PC-3 (cell line): ENCODE measurements at places on chromosomes 7 and 10. TPM values are rescaled to one million over a fixed set of nuclear protein-coding genes. Genes with fewer than 3 reads are reported as not detected.
A peak's percentile ranks its signal among the peaks of the same experiment; 100 is the strongest.

GRCh38 chr7:27139334-27140125 lies 4.0 kb downstream of the HOXA5 start:
- no peak for DNase-seq

- peak; percentile 61 for DNase-seq
Measured at GRCh38 chr7:88259656-88260380, 40.0 kb upstream of the SRI start.

GRCh38 chr7:114426382-114426781 lies 11.8 kb downstream of the FOXP2 start:
- DNase-seq = no peak

DNA sequence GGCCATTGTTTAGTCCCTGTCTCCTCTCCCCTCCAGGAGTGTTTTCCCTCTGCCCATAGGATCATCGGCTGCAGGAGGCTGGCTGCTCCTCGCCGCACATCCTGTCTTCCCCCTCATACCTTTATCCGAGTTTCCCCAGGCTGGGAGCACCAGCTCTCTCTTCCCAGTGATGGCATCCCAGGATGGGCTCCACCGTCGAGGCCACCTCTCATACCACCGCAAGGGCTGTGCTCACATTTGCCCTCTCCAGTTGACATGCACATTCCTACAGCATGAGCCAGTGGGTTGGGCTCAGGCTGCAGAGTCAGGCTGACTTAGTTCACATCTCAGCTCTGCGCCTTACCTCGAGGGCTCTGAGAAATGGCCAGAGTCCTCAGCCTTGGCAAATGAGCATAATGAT lies 12.1 kb downstream of the HKDC1 start:
- DNase-seq = peak; percentile 98

The TFEC gene
- total RNA-seq = 0.12 and 0.15 TPM in 2 replicates

DNA sequence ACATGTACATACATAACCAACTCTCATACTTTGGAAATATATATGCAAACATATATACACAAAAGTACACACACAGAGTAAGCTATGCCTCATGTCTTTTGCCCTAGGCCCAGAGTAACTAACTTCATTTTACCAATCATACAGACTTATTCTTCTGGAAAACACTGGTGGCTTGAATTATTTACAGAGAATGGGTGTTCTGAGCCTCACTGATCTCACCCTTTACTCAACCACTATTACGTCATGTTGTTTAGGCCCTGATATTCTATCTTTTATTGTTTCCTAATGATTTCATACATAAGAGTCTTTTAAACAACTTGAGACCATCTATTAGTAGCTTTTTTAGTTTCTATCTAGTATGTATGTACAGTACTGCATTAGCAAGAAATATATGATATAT lies 43.0 kb downstream of the ANK3 start:
- DNase-seq = no peak

GRCh38 chr10:89640241-89640640 lies 4.8 kb downstream of the PANK1 start:
- DNase-seq = no peak

GRCh38 chr10:46326971-46327370 lies 40.2 kb downstream of the ANTXRL start:
- DNase-seq = no peak

- DNase-seq = peak; percentile 12
Measured at GRCh38 chr7:92834507-92835260, 1.7 kb downstream of the CDK6 start.

DNA sequence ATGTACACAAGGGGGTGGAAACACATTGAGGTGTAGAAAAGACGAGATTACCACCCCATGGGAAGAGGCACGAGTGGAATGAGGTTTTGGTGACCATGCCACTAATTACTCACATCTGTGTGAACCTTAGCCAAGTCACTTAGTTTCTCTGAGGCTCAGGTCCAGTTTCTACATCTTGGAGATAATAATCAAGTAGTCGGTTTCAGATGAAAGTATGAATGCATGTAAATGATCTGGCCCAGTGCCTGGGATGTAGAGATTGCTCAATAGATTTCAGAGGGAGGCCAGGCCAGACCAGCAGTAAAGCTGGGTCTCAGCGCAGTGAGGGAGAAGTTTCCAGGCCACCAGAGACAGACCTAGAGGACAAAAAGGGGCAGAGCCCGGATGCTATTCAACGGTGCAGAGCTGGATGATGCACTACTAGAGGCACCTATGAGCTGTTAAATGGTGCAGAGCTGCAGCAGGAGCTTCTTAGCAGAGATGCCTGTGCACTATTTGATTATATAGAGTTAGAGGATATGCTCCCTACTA lies 725.1 kb downstream of the GRID1 start:
- DNase-seq = peak; percentile 15

DNA sequence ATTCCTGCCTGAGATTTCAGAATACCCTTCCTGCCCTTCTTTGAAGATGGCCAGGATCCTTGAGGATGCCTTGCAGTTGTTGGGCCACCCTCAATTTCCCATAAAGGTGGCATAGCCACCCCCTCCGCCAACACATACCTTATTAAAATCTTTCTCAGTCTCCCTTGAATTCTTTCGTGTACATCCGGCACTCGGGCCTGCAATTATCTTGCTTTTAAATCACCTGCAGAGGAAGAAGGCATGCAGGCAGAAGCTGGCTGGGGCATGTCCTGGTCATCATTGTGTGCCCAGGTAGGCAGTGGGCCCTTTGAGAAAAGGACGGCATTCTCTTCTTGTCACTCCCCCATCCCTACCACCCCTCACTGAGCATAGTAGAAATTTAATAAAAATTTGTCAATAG lies 189.5 kb upstream of the LYZL1 start:
- DNase-seq = no peak

The TUBAL3 gene
- total RNA-seq = not detected in 2 replicates

DNA sequence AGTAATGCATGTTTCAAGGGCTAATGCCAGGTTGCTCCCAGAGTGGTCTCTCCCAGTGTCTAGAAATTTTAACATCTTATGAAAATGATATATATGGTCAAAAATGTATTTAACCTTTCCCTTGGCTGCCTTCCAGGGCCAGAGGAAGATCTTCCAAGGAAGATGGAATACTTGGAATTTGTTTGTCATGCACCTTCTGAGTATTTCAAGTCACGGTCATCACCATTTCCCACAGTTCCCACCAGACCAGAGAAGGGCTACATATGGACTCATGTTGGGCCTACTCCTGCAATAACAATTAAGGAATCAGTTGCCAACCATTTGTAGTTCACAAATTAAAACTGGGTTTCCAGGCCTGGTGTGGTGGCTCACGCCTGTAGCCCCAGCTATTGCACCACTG lies 9.0 kb downstream of the GATAD1 start:
- no peak for DNase-seq

The HYAL4 gene
- 0.26 and 0.98 TPM in 2 replicates for total RNA-seq

DNA sequence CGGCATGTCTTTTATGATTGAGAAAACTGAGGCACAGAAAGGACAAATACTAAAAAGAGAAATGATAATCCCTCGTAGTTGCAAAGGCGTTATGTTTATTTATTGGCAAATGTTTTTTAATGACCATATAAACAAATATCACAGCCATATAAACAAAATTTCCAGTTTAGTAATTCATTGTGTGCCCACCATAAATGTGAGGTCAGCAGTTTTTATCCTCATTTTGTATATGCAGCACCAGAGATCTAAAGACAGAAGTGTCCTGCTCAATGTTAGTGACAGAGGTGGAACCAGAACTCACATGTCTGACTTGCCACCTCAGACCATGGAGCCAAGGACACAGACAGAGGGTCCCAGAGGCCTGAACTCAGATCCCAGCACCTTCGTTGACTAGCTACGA lies 14.1 kb downstream of the CNNM1 start:
- no peak for DNase-seq

The FAM170B gene
- total RNA-seq = not detected in 2 replicates

- DNase-seq = no peak
Measured at GRCh38 chr10:28459453-28460144, 73.3 kb upstream of the WAC start.

The CWF19L1 gene
- total RNA-seq = 30.4 and 31.4 TPM in 2 replicates

DNA sequence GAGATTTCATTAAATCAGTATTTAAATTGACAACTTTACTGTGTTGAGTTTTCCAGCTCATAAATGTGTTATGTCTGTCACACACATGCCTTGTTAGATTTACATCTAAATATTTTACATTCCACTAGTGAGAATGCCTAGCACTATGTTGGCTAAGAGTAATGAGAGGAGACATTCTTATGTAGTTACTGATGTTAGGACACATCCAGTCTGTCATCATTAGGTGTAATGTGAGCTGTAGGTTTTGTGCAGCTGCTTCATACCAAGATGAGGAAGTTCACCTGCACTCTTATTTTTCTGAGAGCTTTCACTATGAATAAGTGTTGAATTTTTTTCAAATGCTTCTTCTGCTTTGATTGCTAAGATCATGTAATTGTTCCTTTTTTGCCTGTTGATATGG lies 218.0 kb upstream of the IGFBP3 start:
- peak; percentile 81 for DNase-seq

The APBB1IP gene
- not detected in 2 replicates for total RNA-seq

DNA sequence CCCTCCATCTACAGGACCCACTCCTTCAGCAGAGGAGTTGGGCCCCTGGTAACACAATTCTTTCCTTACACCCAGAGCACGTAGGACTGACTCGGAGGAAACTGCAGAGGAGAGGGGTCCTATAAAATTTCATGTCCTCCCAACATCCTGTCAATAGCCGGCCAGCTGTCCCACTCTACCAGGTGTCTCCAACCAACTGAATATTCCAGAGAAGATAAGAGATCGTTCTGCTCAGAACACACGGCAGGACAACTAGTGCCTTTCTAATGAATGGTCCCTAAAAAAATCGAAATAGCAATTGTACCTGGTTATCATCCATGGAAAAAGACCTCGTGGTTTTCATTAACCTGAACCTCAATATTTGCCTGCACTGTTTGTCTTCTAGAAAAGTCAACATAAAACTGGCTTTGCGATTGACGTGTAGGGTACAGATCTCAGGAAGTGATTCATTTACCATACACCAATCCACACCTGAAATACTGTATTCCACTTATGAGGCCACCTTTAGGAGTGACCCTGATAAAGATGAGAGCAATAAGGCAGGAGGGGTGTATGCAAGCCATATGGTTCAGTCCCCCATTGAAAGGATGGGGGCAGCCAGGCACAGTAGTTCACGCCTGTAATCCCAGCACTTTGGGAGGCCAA lies 111.7 kb downstream of the PARP12 start:
- peak; percentile 77 for DNase-seq

The ZKSCAN1 gene
- 13.6 and 13.9 TPM in 2 replicates for total RNA-seq

DNA sequence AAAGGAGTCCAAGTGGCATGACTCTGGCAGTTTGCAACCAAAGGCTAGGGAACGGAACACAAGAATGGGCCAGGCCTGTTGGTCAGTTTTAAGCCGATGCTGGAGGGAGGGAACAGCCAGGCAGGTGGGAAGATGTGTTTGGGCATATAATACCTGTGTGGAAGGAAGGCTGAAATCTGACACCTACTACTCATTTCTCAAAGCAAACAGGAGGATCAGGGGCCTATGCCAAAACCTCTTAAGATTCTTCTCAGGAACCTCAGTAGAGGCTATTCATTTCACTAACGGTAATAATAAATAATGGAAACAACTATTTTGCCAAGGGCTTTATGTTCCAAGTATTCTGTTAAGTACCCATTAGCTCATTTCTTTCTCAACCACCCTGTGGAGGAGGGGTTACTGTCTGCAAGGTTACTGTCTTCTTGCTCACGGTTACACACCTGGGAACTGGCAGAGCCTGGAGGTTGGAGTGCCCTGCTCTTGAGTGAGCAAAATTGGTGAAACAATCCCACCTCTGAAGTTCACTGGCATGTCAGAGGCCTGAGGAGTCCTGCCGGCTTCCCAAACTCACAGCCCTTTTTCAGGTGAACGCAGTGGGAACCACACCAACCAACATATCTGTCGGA lies 35.5 kb downstream of the GOT1 start:
- DNase-seq = peak; percentile 81

The SFXN3 gene
- total RNA-seq = 46.7 and 63.7 TPM in 2 replicates

GRCh38 chr10:129901389-129902006 lies 62.6 kb downstream of the EBF3 start:
- no peak for DNase-seq

DNA sequence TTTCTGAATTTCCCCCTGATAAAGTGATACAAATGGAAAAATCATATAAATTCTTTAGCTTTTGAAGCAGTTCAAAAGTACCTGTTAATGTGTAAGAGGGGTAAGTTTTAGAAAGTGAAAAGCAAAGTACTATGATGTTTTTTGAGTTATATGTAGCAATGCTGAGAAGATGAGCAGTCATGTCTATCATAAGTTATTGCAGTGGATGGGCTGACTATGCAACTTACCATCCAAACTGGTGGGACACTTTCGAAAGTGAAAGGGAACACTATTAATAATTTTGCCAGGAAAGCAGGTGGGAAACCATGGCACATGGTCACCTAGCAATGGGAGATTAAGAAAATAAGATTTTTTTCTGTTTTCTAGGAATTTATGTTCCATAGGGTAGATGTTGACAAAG lies 4.1 kb downstream of the MINPP1 start:
- no peak for DNase-seq

The CYP2C9 gene
- total RNA-seq = not detected in 2 replicates

The TUBB8 gene
- total RNA-seq = not detected in 2 replicates

The RAPGEF5 gene
- 5.6 and 10.8 TPM in 2 replicates for total RNA-seq

The PLAC9 gene
- 0.81 and 2.0 TPM in 2 replicates for total RNA-seq

DNA sequence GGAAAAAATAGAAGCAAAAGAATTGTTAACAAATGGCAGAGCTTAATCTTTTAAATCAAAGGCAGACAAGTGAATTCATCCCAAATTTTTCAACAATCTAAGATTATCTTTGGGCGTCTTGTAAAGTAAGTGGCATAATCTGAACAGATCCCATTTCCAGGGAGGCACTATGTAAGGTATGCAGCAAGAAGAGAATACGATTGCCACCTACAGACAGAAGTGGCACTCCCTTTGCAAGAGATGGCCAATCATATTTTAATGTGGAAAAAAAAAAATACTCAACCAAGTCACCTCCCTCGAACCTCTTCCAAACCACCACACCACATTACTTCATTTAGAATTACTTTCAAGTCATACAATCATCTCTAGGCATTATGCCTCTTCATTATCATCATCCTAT lies 4.0 kb downstream of the GFRA1 start:
- no peak for DNase-seq

DNA sequence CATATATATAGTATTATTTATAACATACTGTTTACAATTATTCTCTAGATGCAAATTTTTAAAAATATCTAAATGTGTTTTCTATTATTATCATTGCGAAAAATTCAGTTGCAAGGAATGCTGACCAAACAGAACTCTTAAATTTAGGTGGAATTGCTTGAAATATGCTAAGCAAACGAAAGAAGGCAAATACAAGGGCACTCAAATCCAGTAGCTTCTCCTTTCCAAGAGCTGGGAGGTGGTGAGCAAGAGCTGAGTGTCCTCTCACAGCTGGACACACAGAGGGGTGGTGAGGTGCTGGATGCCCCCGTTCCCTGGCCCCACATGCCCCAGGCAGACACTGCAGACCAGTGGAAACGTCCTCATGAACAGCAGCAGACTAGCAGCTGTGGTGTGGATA lies 166.0 kb downstream of the TAX1BP1 start:
- no peak for DNase-seq

GRCh38 chr10:133445751-133446708 lies 7.7 kb upstream of the SCART1 start:
- DNase-seq = no peak

The MCMBP gene
- 34.7 and 36.1 TPM in 2 replicates for total RNA-seq

GRCh38 chr7:75688200-75689136 lies 50.3 kb downstream of the HIP1 start:
- no peak for DNase-seq

The PTN gene
- total RNA-seq = 0.07 and 0.46 TPM in 2 replicates
